NCI-H460 (cell line): ENCODE measurements at places on chromosomes 16 and 17. TPM values are rescaled to one million over a fixed set of nuclear protein-coding genes. Genes with fewer than 3 reads are reported as not detected.

The GP1BA gene
- total RNA-seq = not detected in 2 replicates

DNA sequence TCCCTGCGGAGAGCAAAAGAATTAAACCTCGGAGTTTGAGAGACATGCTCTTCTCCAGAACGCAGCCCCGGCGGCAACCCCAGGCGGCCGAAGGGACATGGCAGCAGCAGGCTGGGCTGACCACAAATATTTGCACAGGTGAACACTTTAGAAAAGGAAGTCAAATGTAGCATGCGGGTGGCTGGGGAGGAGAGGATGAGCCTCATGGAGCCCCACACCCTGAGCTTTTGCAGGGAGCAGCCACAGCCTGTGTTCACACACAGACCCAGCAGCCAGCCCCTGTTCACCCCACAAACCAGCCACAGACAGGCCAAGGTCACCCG is 17.8 kb downstream of the HS3ST6 start:
- no peak for DNase-seq

The DRC3 gene
- 0.40 and 0.63 TPM in 2 replicates for total RNA-seq

The CLDN6 gene
- total RNA-seq = not detected in 2 replicates

GRCh38 chr17:62187681-62188080 is 122.6 kb upstream of the MED13 start:
- DNase-seq = no peak

The NLRC3 gene
- not detected in 2 replicates for total RNA-seq

GRCh38 chr16:4081047-4081446 is 35.2 kb downstream of the ADCY9 start:
- DNase-seq = no peak

- DNase-seq = no peak
Measured at GRCh38 chr17:16407911-16408588, 7.3 kb upstream of the TRPV2 start.

DNA sequence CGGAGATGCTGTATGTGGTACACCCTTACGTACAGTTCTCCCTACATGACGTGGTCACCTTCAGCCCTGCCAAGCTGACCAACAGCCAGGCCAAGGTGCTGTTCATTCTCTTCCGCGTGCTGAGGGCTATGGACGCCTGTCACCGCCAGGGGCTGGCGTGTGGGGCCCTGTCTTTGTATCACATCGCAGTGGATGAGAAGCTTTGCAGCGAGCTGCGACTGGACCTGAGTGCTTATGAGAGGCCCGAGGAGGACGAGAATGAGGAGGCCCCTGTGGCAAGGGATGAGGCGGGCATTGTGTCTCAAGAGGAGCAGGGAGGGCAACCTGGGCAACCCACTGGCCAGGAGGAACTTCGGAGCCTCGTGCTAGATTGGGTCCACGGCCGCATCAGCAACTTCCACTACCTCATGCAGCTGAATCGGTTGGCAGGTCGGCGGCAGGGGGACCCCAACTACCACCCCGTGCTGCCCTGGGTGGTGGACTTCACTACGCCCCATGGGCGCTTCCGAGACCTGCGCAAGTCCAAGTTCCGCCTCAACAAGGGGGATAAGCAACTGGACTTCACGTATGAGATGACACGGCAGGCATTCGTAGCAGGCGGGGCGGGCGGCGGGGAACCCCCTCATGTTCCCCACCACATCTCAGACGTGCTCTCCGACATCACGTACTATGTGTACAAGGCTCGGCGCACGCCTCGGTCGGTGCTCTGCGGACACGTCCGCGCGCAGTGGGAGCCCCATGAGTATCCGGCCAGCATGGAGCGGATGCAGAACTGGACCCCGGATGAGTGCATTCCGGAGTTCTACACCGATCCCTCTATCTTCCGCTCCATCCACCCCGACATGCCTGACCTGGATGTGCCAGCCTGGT is 1.4 kb downstream of the WDR81 start:
- DNase-seq = no peak

DNA sequence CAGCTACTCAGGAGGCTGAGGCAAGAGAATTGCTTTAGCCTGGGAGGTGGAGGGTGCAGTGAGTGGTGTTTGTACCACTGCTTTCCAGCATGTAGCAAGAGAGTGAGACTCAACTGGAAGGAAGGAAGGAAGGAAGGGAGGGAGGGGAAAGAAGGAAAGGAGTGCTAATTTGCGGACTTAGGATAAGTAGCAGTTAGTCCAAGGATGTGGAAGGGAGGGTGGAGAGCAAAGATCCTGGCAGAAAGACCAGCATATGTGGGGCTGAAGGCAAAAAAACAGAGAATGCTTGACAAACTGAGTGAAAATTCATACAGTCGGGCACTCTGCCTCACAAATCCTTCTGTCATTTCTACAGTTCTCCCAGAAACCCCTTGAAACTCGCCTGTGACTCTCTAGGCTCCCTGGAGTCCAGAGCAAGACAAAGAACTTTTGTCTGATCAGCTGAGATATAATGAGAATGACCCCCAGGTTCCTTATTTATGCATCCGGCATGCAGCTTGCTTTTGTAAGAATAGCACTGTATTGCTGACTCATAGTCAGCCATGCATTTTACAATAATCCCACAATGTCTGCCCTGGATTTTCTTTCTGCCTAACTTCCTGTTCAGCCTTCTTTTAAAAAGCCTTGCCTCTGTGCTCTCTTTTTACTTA is 31.5 kb downstream of the CDK5RAP3 start:
- peak; percentile 59 for DNase-seq

The KRTAP17-1 gene
- not detected in 2 replicates for total RNA-seq

- DNase-seq = no peak
Measured at GRCh38 chr16:89863741-89864526, 9.5 kb upstream of the TCF25 start.

- no peak for DNase-seq
Measured at GRCh38 chr17:1083451-1084187, 86.7 kb downstream of the TIMM22 start.

DNA sequence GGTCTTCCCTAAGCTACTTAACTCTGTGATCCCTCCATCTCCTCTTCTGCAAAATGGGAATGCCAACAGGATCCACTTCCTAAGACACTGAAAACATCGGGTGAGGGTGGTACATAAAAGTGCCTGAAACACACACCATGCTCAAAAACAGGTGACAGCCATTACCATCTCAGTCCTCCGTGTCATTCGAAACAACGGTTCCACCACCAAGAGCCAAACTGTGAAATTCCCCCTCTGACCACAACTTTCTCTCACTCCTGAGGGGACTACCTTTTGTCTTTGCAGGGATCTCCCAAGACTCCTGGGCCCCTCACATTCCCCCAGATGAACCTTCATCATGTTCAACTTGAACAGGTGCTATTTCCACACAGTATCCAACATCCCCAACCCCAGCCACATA is 37.0 kb downstream of the NUBP1 start:
- DNase-seq = no peak

- DNase-seq = no peak
Measured at GRCh38 chr17:75950421-75950820, 9.6 kb upstream of the FBF1 start.

DNA sequence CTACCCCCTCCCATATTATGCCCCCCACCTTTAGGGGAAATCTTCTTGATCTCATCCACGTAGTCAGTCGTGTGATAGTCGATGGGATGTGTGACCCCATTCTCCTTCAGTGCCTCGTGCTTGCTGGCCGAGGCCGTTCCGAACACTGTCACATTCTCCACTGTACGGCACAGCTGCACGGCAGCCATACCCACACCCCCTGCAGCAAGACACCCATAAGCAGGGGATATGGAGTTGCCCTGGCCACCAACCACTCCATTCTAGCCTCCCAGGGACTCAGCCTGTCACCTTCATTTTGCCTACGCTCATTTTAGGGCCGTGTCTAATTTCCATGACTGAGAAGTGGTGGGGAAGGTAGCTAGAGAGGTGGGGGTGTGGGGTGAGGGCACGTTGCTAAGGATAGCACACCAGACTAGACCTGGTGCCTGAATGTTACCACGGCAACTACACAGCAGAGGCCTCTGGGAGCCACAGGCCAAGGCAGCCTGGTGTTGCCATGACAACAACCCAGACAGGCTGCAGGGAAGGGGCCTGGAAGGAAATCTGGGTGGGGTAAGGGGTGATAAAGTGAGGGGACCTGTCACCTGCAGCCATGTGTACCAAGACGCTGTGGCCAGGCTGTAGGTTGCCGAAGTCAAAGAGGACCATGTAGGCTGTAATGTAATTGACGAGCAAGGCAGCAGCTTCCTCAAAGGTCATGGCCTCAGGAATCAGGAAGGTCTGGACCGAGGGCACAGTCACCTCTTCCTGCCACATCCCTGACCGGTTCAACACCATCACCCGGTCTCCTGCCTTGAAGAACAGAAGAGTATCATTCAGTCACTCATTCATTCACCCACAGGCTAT is 4.0 kb downstream of the VAT1 start:
- DNase-seq = no peak

DNA sequence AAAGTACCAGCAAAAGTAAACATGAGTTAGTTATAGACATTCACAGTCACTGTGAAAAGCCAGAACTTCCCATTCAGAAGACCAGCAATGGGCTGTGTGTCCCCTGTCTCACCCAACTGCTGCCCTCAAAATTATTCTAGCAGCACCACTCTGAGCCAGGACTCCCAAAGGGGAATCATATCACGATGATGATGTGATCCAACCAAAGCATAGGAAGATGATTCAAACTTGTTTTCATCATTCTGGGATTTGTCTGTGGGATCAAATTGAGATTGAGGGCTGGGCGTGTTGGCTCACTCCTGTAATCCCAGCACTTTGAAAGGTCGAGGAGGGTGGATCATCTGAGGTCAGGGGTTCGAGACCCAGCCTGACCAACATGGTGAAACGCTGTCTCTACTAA is 6.4 kb upstream of the NAT9 start:
- DNase-seq = no peak

GRCh38 chr17:68094481-68095078 is 59.0 kb downstream of the KPNA2 start:
- no peak for DNase-seq

DNA sequence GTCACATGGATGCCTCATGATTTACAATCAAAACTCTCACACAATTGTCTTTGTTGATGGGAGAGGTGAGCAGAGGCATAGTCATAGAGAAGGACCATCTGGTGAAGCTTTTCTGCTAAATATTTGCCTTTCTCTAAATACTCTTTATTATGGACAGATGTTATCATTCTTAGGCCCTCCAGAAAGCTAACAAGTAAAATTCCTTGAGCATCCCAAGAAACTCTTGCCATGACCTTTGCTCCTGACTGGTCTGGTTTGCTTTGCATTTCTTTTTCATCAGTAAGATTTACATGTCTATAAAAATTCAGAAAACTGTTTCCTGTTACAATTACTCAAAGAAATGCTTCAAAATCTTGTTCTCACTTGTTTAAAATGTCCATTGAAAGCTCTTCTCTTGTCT is 1336.6 kb upstream of the CDH8 start:
- no peak for DNase-seq

- no peak for DNase-seq
Measured at GRCh38 chr16:50407351-50407750, 38.6 kb upstream of the BRD7 start.

The PMP22 gene
- total RNA-seq = 50.8 and 56.1 TPM in 2 replicates

The VTN gene
- 7.1 and 7.6 TPM in 2 replicates for total RNA-seq

DNA sequence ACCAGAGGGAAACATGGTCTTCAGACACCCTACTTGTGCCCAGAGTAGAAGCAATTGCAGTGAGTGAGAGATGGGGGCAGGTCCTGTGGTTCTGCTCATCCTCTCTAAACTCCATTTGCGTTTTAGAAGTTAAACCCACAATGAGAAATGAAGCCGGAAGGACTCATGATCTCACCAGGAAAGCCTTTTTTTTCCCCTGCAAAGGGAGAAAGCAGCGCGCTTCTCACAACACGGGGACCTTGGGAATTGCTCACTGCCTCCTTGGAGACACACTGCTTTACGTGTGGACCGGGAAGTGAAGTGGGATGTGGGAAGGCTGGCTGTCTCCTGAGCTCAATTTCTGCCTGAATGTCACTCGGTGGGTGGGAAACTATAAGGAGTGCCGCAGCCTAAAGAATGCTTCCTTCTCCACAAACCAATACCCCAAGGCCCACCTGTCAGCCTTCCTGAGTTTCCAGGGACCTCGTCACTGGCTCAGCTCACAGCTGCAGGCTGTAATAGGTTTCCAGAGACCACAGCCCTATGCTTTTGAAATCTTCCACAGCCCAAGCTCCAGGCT is 365.4 kb downstream of the XYLT1 start:
- peak; percentile 42 for DNase-seq

The CFAP97D1 gene
- total RNA-seq = 0.09 TPM in 1 of 2 replicates, not detected in the other

DNA sequence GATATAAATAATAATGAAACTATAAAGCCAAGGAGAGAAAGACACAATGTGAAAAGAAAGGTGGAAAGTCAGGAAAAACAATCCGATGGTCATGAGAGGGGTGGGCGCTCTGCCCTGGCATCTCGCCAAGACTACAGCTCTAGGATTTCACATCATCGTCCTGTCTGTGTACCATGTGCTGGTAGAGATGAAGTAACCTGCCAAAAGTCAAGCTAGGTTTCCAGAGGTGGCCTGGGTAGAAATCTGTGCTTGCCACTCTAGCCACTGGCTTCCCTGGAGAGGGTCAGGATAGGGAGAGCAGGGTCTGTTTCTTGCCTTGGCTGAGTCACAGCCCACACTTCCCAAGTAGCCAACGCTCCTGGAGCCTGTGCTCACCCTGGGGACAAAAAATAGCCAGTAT is 31.0 kb upstream of the TRAP1 start:
- DNase-seq = no peak

DNA sequence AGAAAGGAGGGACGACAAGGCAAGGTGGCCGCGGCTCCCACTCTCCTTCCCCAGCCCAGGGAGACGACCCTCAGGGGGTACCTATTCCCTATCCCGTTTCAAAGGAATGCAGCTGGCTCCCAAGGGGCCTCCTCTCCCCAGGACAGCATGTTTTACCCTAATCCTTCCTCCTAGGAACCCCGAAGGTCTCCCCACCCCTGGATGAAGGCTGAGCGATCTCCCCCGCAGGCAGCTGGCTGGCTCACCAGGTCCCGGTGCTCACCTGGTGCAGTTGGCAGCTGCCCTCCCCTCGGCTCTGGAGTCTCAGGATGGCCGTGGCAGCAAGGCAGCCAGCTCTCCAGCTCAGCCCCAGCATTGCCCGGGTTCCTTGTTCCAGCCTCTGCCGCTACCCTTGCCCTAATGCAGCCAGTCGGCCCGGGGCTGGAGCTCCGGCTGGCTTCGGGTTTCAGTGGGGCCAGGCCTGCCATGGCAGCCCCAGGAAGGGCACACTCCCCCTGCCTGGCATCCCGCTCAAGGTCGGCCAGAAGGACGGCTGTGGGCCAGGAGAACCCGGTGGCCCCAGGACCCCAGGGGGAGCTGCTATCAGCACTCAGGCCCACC is 4.6 kb downstream of the CLUH start:
- no peak for DNase-seq

DNA sequence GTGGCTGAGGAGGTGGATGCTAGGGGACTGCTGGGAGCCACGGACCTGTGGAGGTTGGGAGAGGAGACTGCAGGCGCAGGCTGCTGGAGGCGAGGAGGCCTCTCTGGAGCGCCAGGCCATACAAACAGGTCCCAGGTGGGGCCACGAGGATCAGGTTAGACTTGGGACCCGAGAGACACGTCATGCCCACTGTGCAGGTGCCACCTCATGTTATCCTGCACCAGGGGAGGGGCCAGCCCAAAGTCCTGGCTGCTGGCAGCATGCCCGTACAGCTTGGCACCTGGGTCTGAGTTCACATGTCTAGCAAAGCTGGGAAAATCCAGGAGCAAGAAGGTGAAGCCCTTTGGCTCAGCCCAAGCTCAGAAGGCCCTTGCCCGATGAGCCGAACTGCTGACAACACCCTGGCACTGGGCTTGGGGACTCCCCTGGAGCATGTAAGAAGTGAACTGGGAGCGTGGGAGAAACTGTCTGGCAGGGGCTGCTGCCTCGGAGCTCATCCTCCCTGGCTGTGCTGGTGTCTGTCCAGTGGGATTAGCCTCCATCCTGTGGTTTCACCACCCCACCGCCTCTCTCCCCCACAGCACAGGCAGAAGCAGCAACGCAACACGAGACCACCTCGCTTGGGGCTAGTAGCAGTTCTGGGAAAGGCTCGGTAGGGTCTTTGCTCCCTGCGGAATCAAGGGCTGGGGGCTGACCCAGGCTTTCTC is 5.3 kb downstream of the ARHGDIA start:
- no peak for DNase-seq

The ZNF423 gene
- 0.06 TPM in 1 of 2 replicates, not detected in the other for total RNA-seq
